ENCODE measurements at places on chromosomes 4 and X. TPM values are rescaled to one million over a fixed set of nuclear protein-coding genes. Genes with fewer than 3 reads are reported as not detected.

DNA sequence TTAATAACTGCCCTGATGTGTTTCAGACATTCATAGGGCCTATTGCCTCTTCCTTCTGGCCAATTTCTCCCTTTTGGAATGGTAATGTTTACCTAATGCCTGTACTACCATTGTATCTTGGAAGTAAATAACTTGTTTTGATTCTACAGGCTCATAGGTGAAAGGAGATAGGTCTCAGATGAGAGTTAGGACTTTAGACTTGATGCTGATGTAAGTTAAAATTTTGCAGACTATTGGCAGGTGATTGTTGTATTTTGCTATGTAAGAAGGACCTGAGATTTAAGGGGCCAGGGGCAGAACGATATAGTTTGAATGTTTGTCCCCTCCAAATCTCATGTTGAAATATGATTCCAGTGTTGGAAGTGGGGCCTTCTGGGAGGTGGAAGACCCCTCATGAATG is 215.5 kb downstream of the SLC39A8 start:
- DNase-seq, result no peak

GRCh38 chr4:174600391-174600790 is 78.1 kb upstream of the HPGD start:
- DNase-seq, result no peak

- DNase-seq, result peak; percentile 81
These were observed 84.5 kb downstream of the CT47B1 start for GRCh38 chrX:120791013-120791643.

- DNase-seq, result no peak
These were observed 433.5 kb downstream of the AFF2 start for GRCh38 chrX:148933881-148934280.

- no peak for DNase-seq
These were observed 97.1 kb downstream of the MRPL1 start for GRCh38 chr4:77959566-77960338.

DNA sequence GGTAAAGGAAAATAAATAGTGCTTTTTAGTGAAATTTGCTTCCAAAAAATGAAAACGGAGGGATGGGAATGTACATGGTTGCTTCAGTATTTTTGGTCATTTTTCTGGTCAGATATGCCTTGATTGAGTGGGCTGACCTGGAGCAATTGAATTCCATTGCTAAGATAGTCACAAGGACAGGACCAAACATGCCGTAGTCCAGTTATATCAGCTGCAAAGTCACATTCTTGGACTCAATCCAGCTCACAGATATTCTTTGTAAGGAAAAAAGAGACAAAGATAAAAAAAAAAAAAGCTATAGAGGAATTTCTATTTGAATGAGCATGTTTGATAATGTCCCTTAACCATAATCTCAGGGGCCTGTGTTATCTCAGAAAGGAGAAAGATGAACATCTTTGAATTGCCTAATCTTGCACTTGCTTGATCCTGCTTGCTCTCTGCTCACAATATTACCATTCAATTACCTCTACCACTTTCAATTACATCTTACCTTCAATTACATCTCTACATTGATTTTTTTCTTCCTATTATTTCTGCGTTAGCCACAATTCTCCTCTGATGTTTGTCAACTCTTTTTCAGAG is 75.4 kb upstream of the PACRGL start:
- DNase-seq, result no peak

- no peak for DNase-seq
These were observed 100.2 kb upstream of the PGRMC2 start for GRCh38 chr4:128387600-128388351.

GRCh38 chr4:100679926-100680325 is 162.1 kb upstream of the EMCN start:
- DNase-seq, result no peak

- DNase-seq, result no peak
These were observed 17.5 kb downstream of the FHIP1A start for GRCh38 chr4:151426513-151426912.

- no peak for DNase-seq
These were observed 41.6 kb upstream of the UGT2B7 start for GRCh38 chr4:69054578-69055200.

DNA sequence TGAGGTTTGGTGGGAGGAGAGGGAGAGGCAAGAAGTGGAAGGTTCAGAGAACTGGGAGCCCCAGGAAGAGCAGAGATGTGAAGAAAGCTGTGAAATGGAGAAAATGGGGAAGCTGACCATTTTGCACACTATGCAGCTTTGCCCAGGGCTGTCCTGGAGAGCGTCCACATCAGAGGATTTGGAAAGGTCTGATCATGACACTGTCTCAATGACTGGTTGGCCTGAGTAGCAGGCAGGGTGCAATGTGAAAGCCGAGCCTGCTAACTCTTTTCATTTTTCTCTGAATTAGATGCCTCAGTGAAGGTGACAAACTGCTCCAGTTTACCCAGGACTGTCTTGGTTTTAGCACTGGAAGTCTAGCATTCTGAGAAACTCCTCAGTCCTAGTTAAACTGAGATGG is 330.1 kb upstream of the RPS6KA3 start:
- no peak for DNase-seq

GRCh38 chr4:123955167-123955800 is 558.7 kb downstream of the SPRY1 start:
- no peak for DNase-seq

DNA sequence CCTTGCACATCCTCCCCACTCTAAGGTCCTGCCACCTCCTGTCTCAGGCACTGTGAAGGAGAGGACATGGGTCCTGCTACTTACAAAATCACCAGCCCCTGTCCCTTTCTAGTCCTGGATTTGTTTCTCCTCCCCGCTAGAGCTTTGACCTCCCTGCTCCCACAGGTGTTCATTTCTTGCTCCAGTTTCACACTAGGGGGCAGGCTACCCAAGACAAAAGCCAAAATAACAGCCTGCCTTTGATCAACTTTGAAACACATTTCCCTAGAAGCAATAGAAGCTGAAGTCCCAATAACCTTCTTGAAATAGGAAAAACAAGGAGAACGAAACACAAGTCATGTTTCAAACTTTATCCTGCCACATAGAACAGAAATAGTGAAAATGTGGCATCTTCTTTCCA is 164.4 kb downstream of the QDPR start:
- no peak for DNase-seq

DNA sequence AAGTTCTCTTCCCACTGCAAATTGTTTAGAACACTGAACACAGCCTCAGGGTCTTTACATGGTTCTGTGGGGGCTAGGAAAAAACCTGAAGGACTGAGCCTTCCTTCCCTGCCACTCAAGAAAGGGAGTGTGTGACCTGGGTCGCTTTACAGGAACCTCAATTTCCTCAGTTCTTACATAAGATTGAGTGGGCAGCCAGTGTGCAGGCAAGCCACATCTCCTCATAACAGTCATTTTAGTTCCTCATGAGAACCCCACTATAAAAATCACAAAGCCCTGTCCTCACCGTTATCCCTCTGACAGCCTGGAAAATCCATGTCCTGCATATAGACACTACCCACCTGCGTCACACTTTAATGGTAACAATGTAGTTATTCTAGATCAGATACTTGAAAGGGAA is 2.1 kb upstream of the ETDC start:
- DNase-seq, result no peak

DNA sequence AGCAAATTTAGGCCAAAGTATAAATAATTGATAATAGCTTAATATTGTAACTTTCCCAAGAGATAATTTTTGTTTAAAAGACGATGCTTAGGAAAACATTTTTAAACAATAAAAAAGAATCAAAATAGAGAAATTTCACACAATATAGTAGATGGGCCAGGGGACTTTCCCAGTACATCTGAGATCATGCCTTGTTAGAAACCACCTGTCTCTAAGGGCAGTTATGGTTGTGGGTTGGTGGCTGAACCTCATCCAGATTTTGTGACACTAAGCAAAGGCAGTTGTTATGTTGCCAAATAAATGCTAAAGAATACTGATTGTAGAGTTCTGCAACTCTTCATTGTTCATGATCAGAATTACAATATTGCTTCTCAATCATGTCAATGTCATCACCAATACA is 270.6 kb downstream of the BANK1 start:
- DNase-seq, result no peak

GRCh38 chrX:43559644-43560043 is 96.5 kb upstream of the MAOA start:
- DNase-seq, result no peak

DNA sequence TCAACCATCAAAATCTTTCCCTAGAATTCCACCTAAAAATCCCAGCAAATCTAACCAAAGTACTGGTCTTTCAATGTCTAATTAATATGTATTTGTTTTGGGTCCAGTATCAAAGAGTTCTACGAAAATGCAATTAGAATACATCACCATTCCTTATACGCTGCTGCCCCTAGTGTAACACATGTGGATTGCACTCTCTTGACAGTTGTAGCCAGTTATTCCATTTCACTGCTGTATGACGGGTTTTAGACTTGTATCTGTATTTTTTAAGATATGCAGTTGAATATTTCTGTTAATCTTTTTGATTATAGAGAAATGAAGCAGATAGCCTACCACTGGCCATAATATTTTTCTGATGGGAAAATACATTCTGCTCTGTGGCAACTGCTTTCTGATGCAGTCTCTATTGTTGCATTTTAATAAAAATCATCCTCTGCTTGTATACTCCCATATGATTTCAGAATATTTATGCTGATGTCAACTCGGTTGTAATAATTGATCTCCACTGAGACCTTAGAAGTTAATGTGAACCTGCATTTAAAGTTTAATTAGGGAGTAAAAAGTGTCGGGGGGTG is 17.1 kb upstream of the PAGE2B start:
- no peak for DNase-seq

GRCh38 chr4:140059159-140059558 is 94.8 kb downstream of the MAML3 start:
- no peak for DNase-seq

GRCh38 chr4:137309424-137309823 is 222.9 kb downstream of the PCDH18 start:
- DNase-seq, result no peak

DNA sequence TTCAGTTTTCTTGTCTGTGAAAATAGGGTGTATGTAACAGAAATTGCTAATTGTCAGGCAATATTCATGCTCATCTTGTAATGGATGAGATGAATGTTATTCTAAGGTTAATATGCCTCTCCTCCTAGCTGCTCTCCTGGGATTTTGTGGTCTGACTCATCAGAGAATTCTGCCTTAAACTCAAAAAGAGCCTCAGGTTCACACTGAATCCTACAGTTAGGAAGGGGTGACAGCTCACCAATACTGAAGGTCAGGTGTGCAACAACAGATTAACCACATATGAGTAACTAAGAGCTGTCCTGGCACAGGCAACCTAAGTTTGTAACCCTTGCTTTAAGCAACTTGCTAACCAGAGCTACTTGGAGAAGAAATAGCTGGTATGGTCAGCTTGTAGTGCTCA is 197.7 kb downstream of the SPATA18 start:
- no peak for DNase-seq

GRCh38 chr4:161252520-161253141 is 911.2 kb downstream of the FSTL5 start:
- no peak for DNase-seq

- DNase-seq, result no peak
These were observed 227.2 kb downstream of the GPM6A start for GRCh38 chr4:175584901-175585300.

- DNase-seq, result no peak
These were observed 220.0 kb downstream of the PPP3CA start for GRCh38 chr4:101127176-101127790.

DNA sequence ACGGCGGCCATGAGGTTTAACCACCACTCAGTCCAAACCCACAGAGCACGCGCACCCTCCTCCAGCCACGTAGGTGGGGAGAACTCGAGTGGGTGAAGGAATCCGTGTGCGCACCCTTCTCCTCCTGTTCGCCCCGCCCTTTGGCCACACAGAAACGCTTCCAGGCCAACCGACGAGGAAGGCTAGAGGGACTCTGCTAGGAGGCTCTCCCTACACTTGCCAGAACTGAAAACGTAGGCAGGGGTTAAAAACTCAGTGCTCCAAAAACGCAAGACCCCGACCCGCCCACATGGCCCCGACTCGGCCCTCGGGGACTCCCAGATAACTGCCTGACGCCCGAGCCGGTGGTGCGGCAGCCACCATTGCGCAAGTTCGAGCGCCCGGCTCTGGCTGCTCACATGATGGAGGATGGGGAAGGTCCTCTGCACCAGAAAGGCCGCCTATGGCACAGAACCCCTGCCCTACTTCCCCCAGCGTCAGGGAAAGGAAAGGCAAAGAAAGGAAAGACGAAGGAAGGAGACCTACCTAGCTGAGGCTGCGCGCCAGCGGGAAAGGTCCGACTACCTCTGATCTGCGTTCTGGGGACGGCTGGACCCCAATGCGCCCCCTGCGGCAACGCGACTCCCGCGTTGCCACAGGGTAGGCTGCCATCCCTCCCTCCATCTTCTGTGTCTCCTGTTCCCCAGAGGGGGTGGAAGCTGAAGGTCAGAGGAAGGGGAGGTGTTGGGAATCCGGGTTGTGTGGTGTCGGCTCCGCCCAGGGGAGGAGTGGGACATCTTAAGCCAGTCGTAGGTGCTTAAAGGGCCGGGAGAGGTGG is 201.9 kb upstream of the AGTR2 start:
- DNase-seq, result peak; percentile 84

- DNase-seq, result no peak
These were observed 489.5 kb downstream of the STIM2 start for GRCh38 chr4:27350161-27350560.

ABCG2 gene
- 1.6 TPM for total RNA-seq

GRK4 gene
- 5.6 TPM for total RNA-seq

SHOX gene
- total RNA-seq, result not detected

CPE gene
- 383 TPM for total RNA-seq

MSANTD1 gene
- total RNA-seq, result 1.1 TPM

BST1 gene
- 26.2 TPM for total RNA-seq

TCP11X2 gene
- total RNA-seq, result not detected

HMGB3 gene
- 5.2 TPM for total RNA-seq

MPC1L gene
- total RNA-seq, result not detected

CA5B gene
- 16.9 TPM for total RNA-seq

TMEM185A gene
- total RNA-seq, result 22.1 TPM

HSFX4 gene
- not detected for total RNA-seq

VSIG4 gene
- total RNA-seq, result 259 TPM

FGF2 gene
- 34.6 TPM for total RNA-seq

Measured in posterior vena cava (tissue), 2 donors.